ENCODE measurements at places on chromosomes 1 and 21.

DNA sequence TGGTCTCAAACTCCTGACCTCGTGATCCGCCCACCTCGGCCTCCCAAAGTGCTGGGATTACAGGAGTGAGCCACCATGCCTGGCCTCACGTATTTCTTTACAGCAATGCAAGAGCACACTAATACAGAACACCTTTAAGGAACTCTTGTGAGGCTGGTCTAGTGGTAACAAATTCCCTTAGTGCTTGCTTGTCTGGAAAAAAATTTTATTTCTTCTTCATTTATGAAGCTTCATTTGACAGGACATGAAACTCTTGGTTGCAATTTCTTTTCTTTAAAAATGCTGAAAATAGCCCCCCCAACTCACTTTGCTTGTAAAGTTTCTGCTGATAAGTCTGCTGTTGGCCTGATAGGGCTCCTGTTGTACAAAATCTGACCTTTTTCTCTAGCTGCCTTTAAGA lies 248.8 kb downstream of the SMYD3 start:
- DNase-seq: no peak

DNA sequence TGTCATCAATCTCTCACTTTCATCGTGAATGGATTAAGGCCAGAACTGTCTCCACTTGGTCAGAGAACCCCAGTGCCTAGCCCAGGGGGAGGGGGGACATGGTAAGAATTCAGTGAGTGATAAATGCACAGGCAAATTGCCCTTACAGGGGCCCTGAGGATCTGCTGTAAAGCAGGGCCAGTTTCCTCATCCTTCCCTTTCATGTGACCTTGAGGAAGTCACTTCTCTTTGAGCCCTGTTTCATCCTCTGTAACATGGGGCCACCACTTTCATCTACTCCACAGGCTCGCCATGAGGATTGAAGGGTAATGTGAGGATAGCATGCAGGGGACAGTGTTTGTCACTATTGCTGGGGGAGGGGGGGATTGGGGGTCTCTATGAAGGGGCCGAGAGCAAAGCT lies 28.1 kb upstream of the C1QA start:
- DNase-seq: no peak

DNA sequence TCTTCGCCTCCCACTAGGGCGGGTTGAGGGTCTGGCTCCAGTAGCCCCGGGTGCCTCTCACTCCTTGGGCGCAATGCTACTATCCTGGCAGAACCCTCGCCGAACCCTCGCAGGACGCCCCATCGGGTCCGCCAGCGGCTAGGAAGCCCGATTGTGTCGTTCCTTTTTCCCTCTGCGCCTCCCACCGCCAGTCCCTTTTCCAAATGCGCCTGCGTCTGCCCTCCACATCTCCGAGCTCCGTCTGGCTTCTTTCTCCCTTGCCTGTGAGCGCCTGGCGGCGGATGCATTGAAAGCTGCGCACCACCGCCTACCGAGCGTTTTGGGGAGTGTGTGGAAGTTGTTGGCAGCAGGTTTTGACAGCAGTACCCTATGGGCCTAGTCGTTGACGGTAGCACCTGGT lies 1.0 kb upstream of the DIRAS3 start:
- DNase-seq: no peak

DNA sequence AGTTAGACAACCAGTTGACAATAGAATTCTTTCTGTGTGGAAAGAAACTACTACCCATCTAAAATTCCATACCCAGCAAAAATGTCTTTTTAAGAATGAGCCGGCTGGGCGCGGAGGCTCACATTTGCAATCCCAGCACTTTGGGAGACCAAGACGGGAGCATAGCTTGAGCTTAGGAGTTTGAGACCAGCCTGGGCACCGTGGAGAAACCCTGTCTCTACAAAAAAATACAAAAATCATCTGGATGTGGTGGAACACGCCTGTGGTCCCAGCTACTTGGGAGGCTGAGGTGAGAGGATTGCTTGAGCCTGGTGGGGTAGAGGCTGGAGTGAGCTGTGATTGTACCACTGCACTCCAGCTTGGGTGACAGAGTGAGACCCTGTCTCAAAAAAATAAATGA lies 79.2 kb downstream of the SCCPDH start:
- DNase-seq: no peak

GRCh38 chr1:205701420-205701819 lies 21.1 kb upstream of the SLC45A3 start:
- DNase-seq: no peak

GRCh38 chr1:207644852-207645634 lies at the start of gene CR1L:
Gene CR1L, plus strand, starts transcription at chr1:207645133. Its CDS starts 101 bp downstream, at chr1:207645234.
- peak; percentile 68 for DNase-seq

DNA sequence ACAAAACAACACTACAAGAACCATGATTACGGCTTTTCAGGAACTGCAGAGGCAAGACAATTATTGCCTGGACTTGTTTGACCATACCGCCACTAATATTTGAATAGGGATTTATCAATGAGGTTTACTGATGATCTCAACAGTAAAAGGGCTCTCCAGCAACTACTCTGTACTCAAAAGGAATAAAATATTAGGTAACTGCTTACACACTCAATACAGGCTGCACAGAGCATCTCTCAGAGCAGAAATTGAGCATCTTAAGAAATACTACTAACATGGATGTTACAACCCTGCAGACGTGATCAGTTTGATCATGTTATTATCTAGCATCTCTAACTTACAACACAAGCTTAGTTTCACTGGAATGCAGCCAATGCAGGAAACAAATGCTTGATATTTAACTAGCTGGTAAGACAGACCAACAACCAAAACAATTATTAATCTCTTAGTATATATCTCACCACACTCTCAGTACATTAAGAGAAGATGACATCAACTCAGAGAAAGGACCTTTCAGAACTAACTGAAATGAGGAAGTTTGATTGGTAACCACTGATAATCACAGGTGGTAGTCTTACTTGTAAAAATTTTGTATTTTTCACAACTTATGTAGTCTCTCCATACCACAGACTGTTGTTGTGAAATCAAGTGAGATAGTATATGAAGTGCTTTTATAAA lies 52.2 kb downstream of the PUM1 start:
- DNase-seq: no peak
